ENCODE measurements at places on chromosomes 6 and 20.

DNA sequence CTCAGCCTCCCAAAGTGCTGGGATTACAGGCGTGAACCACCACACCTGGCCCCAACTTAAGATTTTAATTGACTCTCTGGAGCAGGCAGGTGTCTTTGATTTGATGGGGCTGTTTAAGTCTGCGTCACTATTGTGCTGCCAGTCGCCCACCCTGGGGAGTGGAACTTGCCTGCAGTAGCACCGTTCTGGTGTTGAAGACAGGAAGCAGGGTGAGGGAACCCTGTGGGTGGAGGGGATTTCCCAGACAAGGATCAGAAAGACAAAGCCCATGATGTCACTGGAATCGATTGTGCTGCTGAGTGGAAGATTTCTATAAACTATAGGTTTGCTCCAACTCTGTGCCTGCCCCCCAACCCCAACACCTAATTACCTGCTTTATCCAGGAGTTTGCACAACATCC is 11.0 kb downstream of the ALDH8A1 start:
- no peak for DNase-seq

DNA sequence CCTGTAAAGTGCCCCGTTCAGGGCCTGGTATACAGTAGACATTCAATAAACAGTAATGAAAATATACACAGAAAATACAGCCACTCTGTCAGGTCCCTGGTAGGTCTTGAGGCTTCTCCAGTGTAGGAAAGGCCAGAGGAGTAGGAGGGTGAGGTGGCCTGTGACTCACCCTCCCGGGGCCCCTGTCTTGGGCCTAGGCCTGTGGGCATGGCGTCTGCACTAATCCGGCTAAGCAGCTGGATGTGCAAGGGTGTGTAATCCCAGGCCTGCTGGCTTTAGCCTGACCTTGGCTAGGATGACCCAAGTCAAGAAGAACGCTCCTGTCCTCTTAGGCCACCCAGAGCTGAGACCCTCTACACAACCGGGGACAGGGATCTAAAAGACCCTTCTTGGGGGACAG is 84.9 kb downstream of the KCNB1 start:
- peak; percentile 34 for DNase-seq

GRCh38 chr20:914727-915498 is 1.2 kb downstream of the ANGPT4 start:
- no peak for DNase-seq

DNA sequence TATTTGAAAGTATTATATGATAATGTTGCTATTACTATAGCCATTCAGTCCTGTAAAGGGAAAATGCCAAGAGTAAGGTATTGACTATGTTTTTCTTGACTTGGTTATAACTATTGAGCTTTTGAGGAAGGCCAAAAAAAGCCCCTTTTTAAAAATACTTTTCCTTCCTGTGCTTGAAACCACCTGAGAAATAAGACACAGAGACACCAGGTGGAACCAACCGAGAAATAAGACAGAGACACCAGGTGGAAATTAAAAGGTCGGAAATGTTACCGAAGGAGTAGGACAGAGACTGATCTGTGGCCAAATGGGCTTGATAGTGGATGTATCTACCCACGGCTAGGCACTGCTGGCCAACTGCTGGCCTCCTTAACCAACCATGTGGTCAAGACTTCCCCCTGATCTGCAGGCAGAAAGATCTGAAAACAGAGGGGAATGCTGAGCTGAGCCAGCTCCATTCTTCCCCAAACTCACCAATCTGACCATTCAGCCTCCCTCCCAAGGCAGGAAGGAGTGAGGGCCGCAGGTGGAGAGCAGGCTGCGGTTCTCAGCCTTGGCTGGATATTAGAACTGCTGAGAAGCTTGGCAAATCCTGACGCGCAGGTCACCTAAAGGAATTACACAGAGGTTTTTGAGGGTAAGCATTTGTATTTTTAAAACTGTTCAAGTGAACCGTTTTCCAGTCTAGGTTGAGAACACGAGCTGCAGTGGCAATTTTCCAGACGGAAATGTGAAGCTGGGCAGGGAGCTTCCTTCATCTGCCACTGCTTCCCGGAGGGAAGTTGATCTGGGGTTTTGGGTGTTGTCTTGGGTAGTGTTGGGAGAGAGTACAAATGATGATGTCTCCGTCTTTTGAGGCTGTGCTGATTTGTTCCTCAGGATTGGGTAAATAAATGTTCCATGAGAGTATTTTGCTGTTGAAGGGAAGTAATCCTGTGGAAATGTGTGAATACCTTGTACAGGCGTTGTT is 121.7 kb upstream of the EXOC2 start:
- peak; percentile 11 for DNase-seq

DNA sequence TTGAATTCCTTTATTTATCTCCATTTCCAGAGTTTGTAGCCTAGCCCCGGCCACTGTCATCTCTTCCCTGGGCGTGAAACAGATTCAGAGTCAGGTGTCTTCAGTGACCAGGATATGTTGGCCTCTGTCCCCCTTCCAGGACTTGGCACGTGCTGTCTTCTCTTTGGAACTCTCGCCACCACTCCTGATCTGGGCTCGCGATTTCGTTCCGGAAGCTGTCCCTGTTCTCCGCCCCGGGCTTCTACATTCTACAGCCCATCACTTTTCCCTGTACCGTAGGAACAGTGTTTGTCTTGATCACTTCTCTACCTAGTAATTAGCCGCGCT is 739 bp downstream of the GSS start:
- DNase-seq = peak; percentile 65

DNA sequence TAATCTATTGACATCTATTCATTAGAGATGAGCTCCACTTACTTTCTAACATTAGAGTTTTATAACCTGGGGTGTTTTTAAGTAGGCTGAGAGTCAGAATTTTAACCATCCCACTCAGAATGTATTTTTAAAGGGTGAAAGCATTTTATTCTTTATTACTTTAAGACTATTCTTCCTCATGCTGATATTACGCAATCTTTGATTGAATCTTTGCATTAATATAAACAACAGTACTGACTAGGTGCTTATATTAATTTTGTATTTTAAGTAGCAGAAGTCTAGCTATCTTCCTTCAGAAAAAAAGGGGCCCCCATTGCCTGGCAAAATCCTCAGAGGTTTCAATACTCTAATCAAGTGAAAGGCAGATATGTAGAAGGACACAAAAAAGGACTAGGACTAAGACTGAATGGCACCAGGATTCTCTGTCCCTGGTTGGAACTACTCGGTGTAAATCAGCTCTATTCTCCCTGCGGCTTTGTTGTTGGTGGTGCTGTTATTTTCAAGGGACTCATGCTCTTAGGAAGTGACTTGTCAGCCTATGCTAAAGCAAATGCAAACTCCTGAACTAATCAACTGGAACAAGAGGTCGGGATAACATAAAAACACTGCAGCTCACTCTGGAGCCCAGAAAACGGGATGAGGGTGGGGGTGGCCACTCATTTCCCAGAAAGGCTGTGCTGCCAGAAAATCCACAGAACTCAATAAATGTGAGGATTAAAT is 1324.4 kb downstream of the GRIK2 start:
- no peak for DNase-seq

GRCh38 chr6:29516108-29516507 is 28.4 kb upstream of the MAS1L start:
- DNase-seq = no peak

- no peak for DNase-seq
Measured at GRCh38 chr6:95545686-95546085, 31.6 kb upstream of the MANEA start.

- no peak for DNase-seq
Measured at GRCh38 chr6:8794420-8794819, 359.1 kb upstream of the SLC35B3 start.

DNA sequence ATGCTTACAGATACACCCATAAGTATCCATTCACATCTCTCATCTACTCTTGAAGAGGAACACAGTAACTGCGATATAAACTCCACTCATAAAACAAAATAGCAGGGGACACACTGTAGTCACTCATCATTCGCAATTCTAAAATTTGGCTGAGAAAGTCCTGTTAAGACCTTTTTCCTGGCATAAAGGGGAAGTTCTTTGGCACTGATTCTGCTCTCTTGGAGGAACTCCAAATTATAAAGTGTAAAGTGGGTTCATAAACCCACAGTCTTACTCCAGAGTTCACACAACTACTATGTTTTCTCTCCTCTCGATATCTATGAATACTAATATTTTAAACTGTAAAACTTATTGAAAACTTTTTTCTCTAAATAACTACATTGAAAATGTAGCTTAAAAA is 80.6 kb downstream of the ADGB start:
- peak; percentile 14 for DNase-seq

GRCh38 chr20:16104783-16105182 is 468.5 kb downstream of the KIF16B start:
- DNase-seq = peak; percentile 12

GRCh38 chr20:10219452-10219791 is 792 bp downstream of the SNAP25 start:
- peak; percentile 87 for DNase-seq

GRCh38 chr6:131756039-131756438 is 45.2 kb upstream of the CTAGE9 start:
- no peak for DNase-seq

GRCh38 chr6:74343804-74344203 is 647.8 kb downstream of the CD109 start:
- DNase-seq = no peak
